Neural crest cell (in vitro differentiated cells): ENCODE measurements at places on chromosomes 12 and 14. TPM values are rescaled to one million over a fixed set of nuclear protein-coding genes. Genes with fewer than 3 reads are reported as not detected.

DNA sequence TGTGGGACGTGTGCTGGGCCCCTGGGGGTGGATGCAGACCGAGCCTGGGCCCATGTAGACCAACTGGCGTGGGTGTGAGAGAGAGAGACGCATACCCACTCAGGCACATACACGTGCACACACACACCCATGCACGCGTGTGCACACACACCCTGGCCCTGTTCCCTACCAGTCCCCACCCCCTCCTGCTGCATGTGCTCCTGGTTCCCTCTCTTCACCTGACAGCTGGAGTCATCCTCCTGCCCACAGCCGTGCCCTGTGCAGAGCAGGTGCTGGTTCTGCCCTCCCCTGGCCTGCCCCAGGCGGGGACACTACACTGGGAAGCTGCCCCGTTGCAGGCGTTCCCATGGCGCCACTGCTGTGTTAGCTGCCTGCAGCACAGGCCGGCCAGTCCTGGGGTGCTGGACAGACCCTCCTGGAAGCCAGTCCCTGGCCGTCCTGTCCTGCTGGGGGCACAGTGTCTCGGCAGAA lies 18.5 kb downstream of the PACS2 start:
- DNase-seq: no peak

GRCh38 chr12:113573148-113573547 lies 101.5 kb upstream of the LHX5 start:
- DNase-seq: no peak

GRCh38 chr14:92960706-92961566 lies 38.0 kb downstream of the CHGA start:
- no peak for DNase-seq

GRCh38 chr12:56126732-56127239 lies 1.3 kb upstream of the ESYT1 start:
- no peak for DNase-seq

GRCh38 chr14:57530571-57530970 lies 36.9 kb upstream of the CCDC198 start:
- no peak for DNase-seq

DNA sequence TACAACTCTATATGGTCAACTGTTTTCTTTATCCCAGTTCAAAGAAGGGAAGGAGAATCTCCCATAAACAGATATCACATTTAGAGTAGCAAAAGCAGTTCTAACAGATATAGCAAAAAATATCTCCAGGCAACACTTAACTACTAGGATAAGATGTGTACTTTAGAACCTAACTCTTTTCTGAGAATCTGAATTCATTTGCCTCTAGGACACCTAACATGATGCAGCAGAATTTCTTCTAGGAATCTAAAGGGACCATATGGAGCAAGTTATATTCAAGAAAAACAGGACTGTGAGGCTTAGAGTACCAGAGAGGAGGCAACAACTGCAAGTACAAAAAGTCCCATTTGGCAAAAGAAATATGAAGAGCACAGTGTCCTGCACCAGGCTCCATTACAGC lies 24.4 kb upstream of the CAPRIN2 start:
- no peak for DNase-seq

- DNase-seq: no peak
These were observed 22.8 kb upstream of the LALBA start for GRCh38 chr12:48592591-48593086.

- no peak for DNase-seq
These were observed 12.8 kb downstream of the ZFHX2 start for GRCh38 chr14:23538785-23539184.

DNA sequence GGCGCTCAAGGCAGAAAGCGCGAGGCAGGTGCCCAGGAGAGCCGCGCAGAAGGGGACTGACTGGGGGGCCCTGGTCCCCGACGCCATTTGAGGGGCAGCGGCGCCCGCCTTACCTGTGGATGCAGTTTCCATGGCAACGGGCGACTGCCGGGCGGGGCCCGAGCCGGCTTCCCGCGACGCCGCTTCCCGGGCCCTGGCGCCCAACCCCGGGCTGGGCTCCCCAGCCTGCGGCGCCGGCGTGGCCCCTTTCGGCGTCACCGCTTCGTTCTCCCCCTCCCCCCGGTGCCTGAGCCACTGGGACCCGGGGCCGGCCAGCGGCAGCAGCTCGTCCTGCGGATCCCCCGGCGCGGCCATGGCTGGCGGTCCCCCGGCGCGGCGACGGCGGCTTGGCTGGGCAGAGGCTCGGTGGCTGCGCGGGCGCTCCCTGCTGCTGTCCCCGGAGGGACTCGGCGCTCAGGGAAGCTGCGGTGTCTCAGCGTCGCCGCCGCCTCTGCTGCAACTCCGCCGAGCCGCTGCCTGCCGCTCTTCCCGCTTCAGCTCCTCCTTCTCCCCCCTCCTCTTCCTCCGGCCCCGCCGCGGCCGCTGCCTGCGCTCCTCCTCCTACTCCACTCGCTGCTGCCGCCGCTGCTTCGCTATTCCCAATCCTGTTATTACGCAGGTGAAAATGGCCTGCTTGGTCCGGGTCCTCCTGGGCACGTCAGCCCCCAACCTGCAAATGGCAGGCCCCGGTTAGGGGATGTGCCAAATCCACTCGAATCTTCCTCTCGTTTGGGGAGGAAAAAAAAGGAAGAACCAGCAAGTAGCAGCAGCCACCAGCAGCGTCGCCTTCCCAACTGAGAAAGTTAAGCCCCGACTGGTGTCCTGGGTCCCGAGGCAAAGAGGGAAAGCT lies at the start of gene RTN1:
TSS of gene RTN1 (minus strand) at position 500 of the 889 bp plus-strand sequence. CDS start at position 354, 146 bp downstream.
- peak; percentile 60 for DNase-seq

DNA sequence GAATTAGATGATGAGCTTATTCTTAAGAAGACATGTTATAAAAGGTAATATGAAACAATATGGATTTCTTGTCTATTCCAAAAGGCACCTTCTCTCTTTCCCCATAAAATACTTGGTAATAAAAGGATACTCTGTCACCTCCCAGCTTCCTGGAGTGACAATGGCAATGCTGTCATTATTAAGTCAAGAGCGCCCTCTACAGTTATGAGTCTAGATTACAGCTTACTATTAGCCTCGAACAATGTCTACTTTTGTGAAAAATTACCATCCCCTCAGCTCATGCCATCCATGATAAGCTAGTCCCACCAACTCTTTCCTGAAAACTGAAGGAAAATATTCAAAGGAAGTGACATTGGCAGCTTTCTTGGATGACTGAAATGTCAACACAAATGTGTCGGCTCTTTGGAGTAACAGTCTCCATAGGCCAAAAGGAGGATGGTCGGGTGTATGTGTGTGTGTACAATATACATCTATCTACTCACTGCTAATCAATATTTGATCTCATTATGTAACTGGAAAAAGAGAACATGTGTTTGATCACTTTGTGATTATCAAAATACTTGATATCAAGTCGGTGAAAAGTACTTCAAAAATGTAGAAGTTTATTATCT lies 48.7 kb upstream of the CDKN3 start:
- DNase-seq: peak; percentile 37

- no peak for DNase-seq
These were observed 89.6 kb upstream of the ATF7IP start for GRCh38 chr12:14275886-14276285.

- no peak for DNase-seq
These were observed 487.1 kb downstream of the NELL2 start for GRCh38 chr12:44389038-44389437.

DNA sequence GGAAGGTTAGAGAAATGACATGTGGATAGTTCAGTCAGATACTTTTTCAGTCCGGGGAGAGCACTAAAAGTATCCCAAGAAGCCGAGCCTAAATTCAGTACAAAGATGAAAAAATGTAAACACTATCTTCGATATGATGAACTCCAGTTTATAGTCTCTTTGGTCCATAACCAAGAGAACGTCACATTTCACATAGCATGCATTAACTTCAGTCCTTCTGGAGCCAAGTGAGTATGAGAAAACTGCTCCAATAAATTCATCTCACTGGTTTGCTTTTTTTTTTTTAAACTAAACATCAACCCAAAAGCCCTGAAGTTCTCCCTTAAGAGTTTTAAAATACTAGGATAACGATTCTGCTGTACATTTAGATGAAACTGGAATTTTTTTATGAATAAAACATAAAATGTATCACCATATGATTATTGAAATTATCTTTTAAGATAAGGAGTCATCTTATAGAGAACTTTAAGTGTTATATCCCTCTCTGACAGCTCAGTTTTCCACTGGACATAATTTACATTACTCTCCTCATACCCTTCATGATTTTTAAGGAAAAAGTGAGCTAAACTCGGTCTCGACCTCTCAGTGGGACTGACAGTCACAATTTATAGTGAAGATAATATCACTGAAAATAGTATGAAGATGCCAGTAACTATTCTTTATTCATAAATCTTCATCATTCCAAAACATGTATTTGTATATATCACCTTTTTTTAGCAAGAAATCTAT lies 841.5 kb upstream of the FLRT2 start:
- DNase-seq: no peak

DNA sequence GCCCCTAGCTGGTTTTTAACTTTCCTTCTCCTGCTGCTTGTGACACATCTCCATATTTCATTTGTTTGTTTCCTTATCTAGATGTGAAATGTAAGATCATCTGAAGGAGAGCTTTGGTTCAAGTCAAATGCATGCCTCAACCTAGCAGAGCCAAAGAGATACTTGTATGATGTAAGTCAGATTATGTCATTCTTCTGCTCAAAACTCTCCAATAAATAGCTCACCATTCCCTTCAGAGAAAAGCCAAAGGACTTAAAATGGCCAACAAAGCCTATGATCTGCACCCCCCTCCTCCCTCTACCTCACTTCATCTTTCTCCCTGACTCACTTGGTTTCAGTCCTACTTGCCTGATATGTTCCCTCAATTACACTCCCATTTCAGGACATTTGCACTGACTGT lies 68.1 kb downstream of the COX16 start:
- no peak for DNase-seq

DNA sequence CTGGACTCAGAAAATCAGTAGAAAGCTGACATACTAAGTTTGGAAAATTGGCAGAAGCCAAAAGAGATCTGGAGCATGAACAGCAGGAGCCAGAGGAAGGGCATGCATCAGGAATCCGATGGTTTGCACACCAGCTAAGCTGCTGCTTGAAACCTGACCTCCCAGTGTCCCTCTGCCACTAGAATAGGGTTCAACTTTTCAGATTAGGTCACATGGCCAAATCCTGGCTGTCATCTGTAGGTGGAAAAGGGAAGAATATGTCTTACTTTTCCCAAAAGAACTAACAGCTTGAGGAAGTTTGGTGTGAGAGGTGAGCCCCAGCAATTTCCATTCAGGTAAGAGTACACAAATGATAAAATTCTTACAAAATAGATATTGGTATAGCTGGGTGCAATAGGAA lies 732.6 kb downstream of the RERGL start:
- DNase-seq: no peak

DNA sequence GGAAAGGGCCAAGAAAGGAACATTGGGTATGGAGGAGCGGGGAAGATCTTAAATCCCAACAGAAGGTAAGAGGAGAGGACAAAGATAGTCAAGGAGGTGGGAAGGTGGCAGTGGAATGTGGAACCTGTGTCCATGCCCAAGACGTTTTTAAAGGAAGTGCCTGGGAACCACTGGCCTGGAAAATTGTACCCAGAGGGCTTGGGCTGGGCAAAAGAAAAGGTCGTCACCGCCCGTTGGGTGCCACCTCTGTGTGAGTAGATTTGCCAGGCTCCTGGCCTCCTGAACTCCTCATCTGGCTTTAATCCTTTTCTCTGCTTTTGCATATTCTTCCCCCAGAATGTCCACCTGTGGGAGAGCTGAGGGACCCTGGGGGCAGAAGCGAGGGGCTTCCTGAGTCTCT lies 32.6 kb downstream of the JDP2 start:
- no peak for DNase-seq

DNA sequence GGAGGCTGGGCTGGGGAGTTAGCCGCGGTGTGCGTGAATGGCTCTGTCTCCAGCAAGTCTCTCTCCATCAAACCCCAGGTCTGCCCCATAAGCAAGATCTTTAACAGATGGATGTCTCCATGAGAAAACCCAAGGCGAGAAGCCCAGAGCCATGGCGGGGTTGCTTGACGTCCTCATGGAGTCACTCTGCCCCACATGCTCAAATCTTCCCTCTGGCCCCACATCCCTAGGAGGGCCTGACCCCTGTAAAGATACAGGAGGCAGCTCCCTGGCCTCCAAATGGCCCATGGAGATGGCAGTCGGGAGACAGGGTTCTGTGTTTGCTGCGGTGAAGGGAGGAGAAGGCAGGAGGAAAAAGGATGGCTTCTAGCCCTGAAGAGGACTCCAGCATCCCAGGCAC lies 49.3 kb downstream of the C14orf132 start:
- DNase-seq: no peak

GRCh38 chr12:6646276-6647082 lies 753 bp downstream of the ACRBP start:
- no peak for DNase-seq

DNA sequence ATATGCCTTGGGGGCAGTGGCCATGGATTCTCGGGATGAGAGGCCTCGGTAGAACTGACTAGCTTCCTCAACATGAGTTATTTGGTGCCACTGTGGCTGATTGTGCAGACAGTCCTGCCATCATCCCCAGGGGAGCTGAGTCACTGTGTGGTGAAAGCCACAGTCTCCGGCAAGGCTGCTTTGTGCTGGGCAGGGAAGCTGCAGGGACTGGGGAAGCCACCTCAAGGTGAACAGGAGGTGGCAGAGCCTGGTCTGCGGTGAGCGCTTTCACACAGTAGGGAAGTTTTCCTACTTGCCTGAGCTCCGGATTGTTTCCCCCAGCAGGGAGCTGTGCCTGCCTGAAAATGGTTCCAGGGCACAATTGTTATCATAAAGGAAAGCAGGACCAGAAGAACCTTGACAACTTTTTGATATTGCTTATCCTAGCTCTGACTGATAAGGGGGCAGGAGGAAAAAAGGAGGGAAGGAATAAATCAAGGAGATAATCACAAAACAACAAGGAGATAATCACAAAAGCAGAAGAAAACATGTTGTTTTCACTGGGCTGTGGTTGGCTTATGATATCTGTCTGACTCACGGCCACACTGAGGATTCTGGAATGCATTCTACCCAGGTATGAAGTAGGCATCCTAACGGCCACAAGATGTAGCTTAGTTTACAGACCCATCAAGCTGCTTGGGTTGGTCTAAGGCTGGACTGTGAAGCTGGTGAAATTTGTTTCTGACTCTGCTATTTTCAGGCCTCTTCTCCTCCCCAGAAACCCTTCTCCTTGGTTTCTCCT lies 32.2 kb upstream of the GNG2 start:
- no peak for DNase-seq

DNA sequence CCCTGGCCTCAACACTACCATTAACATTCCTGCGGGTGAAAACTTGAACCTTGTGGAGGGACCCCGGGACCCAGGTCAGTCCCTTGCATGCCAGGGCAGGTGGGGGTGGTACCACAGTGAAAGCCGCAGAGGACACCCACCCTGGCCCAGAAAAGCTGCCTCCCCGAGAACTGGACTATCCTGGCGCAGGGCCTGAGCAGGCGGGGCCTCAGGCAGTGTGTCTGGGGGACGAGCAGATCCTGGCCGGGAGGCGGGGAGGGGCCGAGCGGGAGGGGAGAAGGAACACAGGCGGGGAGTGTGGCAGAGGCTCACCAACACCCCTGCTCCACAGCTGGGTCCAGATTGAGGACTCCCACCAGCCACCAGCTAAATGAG lies 10.0 kb downstream of the AHNAK2 start:
- no peak for DNase-seq

GYS2 gene
- not detected in 2 replicates for total RNA-seq

LALBA gene
- total RNA-seq: not detected in 2 replicates

KRT85 gene
- not detected in 2 replicates for total RNA-seq

TMEM233 gene
- total RNA-seq: not detected in 2 replicates

SLC10A1 gene
- total RNA-seq: not detected in 2 replicates

PIANP gene
- total RNA-seq: 8.6 and 8.7 TPM in 2 replicates

INSM2 gene
- total RNA-seq: 0.09 TPM in 1 of 2 replicates, not detected in the other

ANO4 gene
- 0.23 and 0.61 TPM in 2 replicates for total RNA-seq

SBNO1 gene
- 43.2 and 44.8 TPM in 2 replicates for total RNA-seq

GALNT16 gene
- total RNA-seq: 18.5 and 20.1 TPM in 2 replicates

TSPAN19 gene
- 0.36 and 0.84 TPM in 2 replicates for total RNA-seq

CCDC184 gene
- 12.6 and 12.8 TPM in 2 replicates for total RNA-seq

CCND2 gene
- 186 TPM in 2 replicates for total RNA-seq

BMP4 gene
- 1.1 and 1.3 TPM in 2 replicates for total RNA-seq

KRT2 gene
- not detected in 2 replicates for total RNA-seq
